ENCODE measurements at places on chromosomes 13 and 19.

- no peak for DNase-seq
These were observed 73.8 kb upstream of the FAM216B start for GRCh38 chr13:42707586-42707985.

- no peak for DNase-seq
These were observed 357.8 kb downstream of the DCT start for GRCh38 chr13:94121686-94122085.

GRCh38 chr19:47005873-47006272 lies 13.8 kb upstream of the NPAS1 start:
- no peak for DNase-seq

DNA sequence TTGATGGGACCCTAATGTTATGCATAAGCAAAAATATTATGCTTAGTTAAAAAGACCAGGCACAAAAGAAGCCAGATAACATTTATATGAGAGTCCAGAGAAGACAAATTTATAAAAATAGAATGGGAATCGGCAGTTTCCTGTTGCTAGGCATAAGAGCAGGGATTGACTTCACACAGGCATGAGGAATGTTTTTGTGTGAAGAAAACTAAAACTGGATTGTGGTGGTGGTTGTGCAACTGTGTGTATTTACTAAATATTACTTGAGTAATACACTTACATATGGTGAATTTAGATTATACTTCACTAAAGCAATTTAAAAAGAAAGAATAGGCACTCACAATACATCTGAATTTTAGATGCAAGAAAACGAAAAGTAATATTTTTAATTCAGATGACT lies 108.3 kb downstream of the SLITRK1 start:
- DNase-seq, result no peak

DNA sequence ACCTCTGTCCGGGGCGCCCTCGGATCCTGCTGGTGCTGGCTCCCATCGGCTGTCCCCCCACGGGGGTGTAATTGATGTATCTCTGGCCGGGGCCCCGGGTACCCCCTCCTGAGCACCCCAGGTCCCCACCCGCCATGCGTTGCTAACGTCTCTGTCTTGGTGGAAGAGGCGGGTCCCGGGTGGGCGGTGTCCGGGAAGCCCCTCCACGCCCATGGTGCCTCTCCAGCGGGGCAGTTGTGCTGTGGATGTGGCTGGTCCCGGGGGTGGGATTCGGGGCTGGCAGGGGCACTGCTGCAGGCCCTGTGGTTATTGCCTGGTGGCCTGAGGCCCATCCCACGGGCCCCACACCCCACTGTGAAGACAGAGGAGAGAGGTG lies 4.9 kb downstream of the DIRAS1 start:
- DNase-seq, result no peak

DNA sequence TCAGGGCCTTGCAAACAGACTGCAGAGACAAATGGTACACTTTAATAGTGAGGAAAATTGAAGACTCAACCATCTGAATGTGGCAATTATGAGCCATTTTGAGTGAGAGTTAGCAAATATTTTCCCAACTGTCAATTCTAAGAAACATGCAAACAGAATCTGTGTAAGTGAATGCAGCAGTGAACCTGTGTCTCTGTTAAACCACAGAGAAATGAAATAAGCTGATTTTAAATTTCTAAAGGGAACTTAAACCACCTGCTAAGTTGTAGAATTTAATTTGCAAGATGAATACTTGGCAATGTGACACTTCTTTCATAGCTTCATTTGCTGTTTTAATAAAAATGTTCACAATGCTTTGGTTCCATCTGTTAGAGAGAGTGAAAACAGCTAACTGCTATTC lies 42.0 kb upstream of the TDRD3 start:
- DNase-seq, result no peak

DNA sequence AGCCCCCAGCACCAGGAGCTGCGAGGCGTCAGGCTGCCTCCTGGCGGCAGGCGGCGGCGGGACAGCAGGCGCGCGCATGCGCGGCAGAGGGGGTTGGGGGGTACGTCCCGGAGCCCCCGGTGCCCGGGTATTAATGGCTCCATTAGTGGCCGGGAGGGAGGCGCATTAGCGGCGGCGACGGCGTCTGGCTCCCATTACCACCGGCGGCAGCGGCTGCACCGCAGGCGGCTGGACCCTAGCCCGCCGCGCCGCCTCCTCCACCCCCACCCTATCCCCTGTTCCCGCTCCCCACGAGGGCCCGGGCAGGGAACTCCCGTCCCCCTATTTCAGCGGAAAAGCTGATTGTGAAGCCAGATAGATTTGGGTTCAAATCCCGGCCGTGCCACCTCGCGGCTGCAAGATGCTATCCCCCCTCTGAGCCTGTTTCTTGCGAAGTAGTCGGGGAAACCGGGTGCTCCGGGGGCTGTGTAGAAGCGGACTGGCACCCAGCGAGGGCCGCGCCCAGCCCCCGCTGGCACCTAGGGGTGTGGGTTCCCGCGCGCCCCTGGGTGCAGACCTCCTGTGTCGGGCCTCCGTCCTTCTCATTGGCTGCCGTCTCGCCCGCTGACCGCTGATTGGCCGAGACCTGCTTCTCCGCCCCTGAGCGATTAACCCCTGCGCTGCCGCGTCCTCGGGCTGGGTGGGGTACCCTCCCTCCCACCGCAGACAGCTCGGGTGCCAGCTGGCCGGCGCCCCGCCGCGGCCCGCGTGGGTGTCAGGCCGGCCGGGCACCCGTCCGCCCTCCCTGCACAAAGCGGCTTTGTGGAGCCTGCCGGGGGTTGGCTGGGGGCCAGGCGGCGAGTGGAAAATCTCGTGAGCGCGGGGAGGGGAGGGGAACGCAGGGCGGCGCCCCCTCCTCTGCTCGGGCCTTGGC lies 11.1 kb downstream of the CIC start:
- DNase-seq, result peak; percentile 95

GRCh38 chr13:66809485-66809884 lies 420.7 kb downstream of the PCDH9 start:
- DNase-seq, result no peak

DNA sequence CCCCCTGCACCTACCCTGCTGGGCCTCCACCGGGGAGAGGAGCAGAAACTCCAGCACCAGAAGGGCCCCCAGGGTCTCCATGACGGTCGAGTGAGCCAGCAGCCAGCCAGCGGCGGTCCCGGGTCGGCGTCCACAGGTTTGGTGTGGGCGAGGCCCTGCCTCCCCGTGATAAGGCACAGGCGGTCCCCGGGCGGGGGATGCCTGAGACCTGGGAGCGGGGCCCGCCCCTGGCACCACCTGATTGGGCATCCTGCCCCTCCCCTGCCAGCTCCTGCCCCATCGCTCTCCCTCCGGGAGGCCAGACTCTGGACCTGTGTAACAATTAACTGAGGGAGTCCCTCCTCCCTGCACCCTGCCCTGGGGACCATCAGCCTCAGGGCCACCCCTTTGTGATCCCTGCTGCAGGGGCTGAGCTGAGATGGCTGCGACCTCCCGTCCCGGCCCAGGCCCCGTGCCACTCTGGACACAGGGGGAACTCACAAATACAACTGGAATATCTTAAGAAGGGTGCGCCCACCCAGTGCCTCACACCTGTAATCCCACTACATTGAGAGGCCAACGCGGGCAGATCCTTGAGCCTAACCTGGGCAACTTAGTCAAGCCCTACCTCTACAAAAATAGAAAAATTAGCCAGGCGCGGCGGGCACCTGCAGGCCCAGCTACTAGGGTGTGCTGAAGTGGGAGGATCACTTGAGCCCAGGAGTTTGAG lies at the start of gene SMIM24:
Gene SMIM24 (minus strand): TSS at position 143 of the 709 bp plus-strand sequence. CDS start 62 bp downstream, at position 81.
- DNase-seq, result no peak

DNA sequence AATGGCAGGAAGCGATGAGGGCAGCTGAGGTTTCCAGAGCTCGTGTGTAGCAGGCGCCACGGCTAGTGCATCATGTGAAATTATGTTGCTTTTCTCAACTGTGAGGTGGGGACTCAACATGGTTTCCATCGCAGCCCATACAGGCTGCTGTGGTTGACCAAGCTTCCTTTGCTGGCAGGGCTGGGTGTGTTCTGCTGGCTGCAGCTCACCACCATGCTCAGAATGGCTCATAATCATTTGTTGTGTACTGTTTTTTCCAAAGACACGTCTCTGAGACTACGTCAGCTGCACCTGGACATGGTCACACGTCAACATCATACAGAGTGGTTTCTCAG lies 16.1 kb upstream of the RASA3 start:
- no peak for DNase-seq

DNA sequence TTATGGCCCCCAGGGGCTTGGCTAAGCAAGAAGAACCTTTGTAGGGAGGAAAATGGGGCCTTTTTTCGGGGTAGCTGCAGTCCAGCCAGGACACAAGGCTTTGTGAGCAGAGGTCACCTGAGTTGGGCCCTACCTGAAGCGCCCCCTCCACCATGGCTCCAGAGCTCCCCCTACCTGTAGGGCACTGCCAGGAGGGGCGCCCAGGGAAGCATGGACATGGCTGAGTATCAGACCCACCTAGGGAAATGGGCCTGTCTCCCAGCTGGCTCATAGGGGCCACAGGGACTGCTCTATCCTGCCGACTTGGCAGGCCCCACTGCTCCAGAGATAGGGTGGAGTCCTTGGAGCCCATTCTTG lies 9.0 kb upstream of the CEBPA start:
- DNase-seq, result no peak

DNA sequence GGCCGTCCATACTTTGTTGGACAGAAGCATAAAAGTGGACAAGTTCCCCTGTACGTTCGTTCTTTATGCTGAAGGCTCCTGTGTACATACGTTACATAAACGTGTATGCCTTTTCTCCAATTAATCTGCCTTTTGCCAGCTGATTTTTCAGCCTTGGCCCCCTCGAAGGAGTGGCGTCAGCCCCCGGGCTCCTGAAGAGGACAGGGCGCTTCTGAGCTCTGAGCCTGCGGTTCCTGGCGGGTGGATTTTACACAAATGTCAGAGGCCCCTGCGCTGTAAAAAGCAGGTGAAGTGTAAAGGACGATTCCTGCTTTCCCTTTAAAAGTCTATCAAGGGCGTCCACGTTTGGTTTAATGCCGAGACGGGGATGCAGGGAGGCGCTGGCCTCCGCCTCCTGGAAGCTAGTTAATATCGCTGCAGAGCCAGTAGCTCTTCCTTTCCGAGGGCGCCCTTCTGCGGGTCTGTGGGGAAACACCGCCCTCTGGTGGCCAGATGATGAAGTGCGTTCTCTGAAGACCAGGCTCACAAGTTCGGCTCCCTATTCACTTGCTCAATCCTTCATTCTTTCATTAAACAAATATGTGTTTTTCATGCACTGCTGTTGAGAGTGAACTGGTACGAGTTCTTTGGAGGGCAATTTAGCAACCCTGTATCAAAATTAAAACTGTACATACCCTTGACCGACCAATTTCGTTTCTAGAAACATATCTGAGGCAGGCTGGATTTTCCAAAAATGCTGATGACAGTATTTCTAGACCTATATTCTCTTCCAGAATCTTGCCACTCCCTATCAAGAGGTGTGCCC lies 62.0 kb downstream of the GPR12 start:
- peak; percentile 73 for DNase-seq

DNA sequence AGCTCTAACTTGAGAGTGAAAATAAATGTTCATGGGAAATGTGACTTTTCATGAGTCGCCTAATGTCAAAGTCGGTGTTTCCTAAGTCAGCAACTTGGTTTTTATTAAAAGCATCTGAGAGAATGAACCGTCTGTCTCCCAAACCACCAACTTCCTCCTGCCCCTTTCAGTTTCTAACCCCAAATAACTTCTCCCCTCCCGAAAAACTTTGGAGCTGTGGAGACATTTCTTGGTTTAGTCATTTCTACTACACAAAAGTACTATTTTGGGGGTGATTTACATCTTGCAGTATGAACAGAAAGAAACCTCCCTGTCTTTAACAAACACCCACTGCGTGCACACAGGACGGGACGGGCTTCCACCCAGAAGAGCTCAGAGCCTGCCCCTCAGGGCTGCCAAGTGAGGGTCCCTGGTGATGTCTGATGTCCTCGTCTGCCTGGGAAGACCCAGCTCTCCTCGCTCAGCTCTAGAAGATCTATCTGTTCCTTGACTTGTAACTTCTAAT lies 65.0 kb downstream of the RASA3 start:
- peak; percentile 58 for DNase-seq

GRCh38 chr13:50635504-50635903 lies 208.0 kb downstream of the DLEU7 start:
- DNase-seq, result peak; percentile 22

DNA sequence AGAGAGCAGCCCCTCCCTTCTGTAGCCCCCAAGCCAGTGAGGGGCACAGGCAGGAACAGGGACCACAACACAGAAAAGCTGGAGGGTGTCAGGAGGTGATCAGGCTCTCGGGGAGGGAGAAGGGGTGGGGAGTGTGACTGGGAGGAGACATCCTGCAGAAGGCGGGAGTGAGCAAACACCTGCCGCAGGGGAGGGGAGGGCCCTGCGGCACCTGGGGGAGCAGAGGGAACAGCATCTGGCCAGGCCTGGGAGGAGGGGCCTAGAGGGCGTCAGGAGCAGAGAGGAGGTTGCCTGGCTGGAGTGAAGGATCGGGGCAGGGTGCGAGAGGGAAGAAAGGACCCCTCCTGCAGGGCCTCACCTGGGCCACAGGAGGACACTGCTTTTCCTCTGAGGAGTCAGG lies 4.2 kb downstream of the KLK3 start:
- no peak for DNase-seq

DNA sequence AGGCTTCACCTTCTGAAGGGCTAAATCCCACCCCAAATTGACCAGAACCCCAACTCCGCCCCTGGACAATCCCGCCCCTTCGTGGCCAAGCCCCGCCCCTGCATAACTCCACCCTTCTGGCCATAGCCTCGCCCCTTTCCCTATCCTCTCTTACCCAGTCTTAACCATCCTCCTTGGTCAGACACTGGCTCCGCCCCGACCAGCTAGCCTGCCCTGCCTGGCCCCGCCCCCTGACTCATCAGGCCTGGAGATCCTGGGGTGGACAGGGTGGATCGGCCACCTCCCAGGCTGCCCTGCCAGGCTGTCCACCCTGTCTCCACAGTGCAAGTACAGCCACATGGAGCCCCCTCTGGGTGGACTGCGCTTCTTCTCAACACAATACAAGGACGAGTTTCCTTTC lies 8.0 kb upstream of the ZNF358 start:
- DNase-seq, result no peak

DNA sequence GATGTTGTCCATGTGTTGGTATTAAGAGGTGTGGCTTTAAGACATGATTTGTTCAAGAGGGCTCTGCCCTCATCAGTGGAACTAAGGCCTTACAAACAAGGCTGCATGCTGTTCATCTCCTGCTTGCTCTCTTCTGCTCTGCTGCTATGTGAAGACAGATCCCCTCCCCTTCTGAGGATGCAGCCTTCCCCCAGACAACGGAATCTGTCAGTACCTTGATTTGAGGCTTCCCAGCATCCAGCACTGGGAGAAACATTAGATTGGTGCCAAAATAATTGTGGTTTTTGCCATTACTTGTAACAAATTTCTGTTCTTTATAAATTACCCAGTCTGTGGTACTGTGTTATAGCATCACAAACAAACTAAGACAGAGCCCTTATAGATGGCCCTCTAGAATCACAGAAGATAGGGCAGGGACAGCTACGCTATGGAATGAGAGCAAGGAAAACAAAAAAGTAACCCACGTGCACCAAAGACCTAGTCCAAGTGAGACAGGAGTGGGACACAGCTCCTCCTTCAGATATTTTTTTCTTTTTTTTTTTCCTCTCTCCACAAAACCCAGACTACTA lies 151.5 kb upstream of the RXFP2 start:
- no peak for DNase-seq
